ENCODE measurements at places on chromosomes 7 and 10.
A peak's percentile ranks its signal among the peaks of the same experiment; 100 is the strongest.

GRCh38 chr7:22238354-22239311 lies 118.3 kb downstream of the RAPGEF5 start:
- DNase-seq: no peak

DNA sequence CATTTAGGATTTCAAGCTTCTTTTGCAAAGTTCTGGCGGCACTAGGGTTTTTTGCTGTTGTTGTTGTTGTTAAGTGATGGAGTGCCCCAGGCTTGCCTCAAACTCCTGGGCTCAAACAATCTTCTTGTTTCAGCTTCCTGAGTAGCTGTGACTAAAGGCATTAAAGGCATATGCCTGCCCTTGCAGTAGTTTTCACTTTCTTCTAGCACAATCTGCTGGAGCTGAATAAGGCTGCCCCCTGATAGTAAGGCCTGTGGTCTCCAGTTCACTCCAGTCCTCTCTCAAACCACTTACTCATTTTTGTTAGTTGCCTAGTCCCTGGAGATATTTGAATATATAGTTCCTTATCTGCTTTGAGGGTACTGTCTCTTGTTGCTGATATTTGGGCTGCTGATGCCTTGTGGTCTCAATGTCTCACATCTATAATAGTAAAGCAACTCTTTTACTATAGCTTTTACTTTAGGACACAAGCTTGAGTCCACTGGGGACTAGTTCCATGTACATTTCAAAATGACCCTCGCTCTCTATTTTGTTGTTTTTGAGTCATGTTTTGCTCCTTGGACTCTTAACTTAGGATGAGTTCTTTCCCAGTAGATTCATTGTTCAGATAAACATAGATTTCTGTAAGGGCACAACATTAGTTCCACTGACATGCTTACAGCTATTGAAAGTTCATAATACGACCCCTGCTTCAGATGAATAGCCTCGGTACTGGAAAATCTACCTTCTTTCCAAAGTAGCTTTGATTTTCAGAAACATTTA lies 25.5 kb downstream of the PHF14 start:
- no peak for DNase-seq

DNA sequence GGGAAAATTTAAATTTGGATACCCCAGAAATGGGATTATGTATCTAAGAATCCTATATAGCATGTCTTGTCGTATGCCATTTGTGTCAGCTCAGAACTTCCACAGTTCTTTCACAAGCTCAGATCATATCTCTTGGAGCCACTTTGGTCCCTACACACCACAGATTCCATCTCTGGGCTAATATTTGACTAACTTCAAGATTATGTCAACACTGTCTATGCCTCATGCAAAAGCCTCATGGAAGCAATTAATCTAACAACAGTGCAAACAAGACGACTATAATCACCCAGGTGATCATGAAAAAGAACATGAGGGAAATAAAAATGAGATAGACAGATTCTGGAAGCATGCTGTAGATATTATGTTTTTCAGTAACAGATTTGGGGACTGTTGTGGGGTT lies 189.1 kb downstream of the LRRTM3 start:
- no peak for DNase-seq

DNA sequence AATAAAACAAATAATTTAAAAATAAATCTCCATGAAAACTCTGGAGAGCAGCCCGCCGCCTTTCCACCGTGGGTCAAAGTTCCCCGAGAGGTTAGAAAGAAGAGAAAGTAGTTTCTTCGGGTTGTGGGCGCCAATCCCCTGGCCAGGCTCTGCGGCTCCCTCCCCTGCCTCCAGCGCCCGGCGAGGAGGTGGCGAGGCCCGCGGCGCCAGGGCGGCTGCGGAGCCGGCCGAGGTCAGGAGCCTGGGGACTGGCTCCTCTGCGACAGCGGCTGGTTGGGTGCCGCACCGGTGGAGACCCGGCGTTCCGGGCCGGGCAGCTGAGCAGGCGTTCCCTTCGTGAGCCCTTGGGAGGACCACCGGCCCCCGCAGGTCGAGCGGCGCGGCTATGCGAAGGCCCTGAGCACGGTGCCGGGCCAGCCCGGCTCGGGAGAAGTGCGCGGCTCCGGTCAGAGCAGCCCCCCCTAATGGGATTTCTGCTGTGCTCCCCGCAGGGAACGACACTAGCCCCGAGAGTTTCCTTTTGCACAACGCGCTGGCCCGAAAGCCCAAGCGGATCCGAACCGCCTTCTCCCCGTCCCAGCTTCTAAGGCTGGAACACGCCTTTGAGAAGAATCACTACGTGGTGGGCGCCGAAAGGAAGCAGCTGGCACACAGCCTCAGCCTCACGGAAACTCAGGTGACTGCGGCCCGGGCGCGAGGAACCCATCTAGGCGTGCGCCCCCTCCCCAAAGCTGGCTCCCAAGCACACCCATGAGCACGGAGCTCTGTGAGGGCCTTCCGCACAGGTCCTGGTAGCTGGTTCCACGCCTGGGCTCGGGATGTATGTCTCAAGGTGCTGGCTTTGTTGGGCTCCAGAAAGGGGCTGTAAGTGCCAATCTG lies 2.8 kb downstream of the EMX2 start:
- peak; percentile 29 for DNase-seq

GRCh38 chr10:124285587-124286527 lies 132.9 kb downstream of the OAT start:
- DNase-seq: no peak

GRCh38 chr7:113562242-113562641 lies 356.6 kb downstream of the PPP1R3A start:
- no peak for DNase-seq

DNA sequence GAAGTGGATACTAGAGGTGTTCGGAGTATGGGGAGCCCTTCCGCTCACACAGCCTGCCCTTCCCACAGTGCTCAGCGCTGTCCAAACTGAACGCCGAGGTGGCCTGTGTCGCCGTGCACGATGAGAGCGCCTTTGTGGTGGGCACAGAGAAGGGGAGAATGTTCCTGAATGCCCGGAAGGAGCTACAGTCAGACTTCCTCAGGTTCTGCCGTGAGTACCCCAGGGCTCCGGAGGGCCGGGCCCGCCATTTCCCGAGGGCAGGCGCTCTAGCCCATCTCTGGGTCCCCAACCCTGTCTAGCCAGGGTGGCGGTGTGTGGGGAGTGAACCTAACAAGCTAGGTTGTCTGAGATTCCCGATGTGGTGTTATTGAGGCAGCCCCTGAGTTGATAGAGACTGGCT lies 59.1 kb downstream of the GTF2IRD1 start:
- DNase-seq: no peak

DNA sequence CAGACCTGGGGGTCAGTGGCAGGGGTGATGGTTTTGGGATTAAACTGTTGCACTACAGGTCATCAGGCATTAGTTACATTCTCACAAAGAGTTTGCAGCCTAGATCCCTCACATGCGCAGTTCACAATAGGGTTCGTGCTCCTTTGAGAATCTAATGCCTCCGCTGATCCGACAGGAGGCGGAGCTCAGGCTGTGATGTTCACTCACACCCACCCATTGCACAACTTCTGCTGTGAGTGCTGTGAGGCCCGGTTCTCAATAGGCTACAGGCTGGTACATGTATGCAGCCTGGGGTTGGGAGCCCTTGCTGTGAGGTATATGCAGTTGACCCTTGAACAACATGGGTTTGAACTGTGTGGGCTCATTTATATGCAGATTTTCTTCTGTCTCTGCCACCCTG lies 416.4 kb downstream of the GFRA1 start:
- DNase-seq: no peak

DNA sequence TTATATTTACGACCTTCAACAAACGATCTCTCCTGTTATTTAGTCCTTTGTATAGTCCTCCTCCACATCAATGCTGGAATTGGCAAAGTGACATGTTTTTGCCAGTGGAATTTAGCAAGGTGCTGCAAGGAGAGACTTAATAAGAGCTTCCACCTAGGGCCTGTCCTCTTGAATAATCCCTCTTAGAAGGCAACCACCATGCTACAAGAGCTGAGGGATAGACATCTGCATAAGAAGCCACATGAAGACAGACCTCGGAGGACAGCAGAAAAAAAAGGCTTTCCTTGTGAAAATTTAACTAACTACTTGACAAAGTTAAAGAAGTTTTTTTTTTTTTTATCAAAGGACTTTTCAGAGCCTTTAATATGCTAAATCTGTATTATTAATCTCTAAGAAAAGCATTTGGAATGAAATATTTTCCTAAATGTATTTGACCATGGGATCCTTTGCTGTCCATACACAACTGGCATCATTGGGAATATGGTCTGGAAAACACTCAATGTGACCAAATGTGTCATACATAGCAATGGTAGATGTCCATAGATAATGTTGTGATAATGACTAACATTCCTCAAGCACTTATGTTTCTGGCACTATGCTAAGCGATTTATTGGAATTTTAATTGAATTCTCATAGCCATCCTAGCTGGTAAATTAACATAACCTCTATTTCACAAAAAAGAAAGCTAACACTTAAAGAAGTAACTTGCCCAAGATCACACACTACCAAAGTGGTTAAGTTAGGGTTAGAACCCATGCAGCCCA lies 13.2 kb downstream of the HYCC1 start:
- no peak for DNase-seq

GRCh38 chr10:5284311-5285057 lies 80.3 kb upstream of the UCN3 start:
- DNase-seq: no peak

GRCh38 chr7:116024826-116025809 lies 5.4 kb downstream of the TFEC start:
- no peak for DNase-seq

- DNase-seq: peak; percentile 97
These were observed at the start of gene ANLN for GRCh38 chr7:36389371-36390198. Gene ANLN (plus strand): TSS chr7:36389862. CDS start chr7:36390027, 165 bp downstream.

- DNase-seq: peak; percentile 71
These were observed 10.3 kb upstream of the ANKRD7 start for GRCh38 chr7:118214051-118214832.

- no peak for DNase-seq
These were observed 141.3 kb downstream of the GRK5 start for GRCh38 chr10:119348516-119349240.

DNA sequence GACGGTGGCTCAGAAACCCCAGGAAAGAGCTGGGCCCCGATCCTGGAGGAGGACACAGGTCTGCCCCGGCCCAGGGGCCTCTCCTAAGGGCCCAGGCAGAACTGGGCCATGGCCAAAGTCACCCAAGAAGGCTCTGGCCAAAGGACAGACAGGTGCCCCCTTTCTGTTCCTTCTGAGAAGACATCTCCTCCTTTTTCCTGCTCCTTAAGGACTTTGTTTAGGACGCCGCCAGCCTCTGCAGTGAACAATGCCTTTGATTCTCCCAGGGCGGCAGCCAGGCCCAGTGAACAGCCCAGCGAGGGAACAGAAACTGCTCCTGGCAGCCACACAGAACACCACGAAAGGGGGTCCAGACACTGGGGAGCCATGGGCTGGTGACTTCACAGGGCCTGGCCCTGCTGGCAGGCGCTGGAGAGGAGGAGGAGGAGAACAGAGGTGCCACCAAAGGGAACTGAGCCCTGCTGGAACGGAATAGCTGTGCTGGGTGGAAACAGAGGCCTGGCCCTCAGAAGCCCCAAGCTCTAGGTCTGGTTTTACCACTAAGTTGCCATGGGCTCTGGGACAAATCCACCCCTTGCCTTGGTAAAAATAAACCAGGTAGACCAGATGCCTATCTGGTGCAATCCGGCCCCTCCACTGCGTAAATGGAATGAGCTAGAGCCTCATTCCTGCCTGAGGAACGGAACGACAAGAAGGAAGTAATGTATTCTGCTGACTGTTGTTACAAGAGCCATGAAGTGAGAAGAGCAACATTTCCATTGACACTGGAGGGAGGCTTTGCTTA lies 163.3 kb upstream of the RHEB start:
- DNase-seq: no peak

GRCh38 chr10:119025776-119026175 lies 3.7 kb upstream of the NANOS1 start:
- DNase-seq: no peak

GRCh38 chr7:90892213-90892612 lies 296.1 kb downstream of the CDK14 start:
- no peak for DNase-seq
